ENCODE measurements at places on chromosomes 6 and 20.
A peak's percentile ranks its signal among the peaks of the same experiment; 100 is the strongest.

- no peak for DNase-seq
These were observed 104.8 kb downstream of the CDH26 start for GRCh38 chr20:60063048-60063451.

- no peak for DNase-seq
These were observed 5.9 kb downstream of the KHDRBS2 start for GRCh38 chr6:62280099-62280498.

- no peak for DNase-seq
These were observed 403.7 kb downstream of the CDH26 start for GRCh38 chr20:60361761-60362395.

DNA sequence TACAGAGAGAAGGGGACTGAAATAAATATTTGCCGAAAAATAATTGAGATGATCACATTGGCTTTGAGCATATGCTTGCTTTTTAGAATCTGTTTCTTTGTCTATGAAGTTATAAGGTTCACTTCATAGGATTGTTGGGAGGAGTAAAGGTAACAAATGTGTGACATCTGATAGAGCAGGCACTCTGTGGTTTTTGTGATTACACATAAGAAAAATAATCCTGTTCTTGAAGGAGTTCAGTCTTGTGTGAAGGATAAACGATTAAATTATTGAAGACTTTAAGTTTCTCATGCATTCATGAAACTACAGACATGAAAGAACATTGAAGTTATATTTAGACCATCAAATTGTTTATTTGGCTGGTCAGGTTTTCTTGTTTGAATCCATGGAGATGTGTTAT lies 45.0 kb downstream of the QKI start:
- no peak for DNase-seq

- DNase-seq: no peak
These were observed 63.6 kb downstream of the EDN1 start for GRCh38 chr6:12353731-12354130.

- peak; percentile 86 for DNase-seq
These were observed 18.6 kb downstream of the ANKRD60 start for GRCh38 chr20:58209652-58210397.

- peak; percentile 36 for DNase-seq
These were observed 26.1 kb upstream of the KCNB1 start for GRCh38 chr20:49508435-49509199.

Measured in NCI-H1930 (cell line).